ENCODE measurements at places on chromosomes 12 and 14.

DNA sequence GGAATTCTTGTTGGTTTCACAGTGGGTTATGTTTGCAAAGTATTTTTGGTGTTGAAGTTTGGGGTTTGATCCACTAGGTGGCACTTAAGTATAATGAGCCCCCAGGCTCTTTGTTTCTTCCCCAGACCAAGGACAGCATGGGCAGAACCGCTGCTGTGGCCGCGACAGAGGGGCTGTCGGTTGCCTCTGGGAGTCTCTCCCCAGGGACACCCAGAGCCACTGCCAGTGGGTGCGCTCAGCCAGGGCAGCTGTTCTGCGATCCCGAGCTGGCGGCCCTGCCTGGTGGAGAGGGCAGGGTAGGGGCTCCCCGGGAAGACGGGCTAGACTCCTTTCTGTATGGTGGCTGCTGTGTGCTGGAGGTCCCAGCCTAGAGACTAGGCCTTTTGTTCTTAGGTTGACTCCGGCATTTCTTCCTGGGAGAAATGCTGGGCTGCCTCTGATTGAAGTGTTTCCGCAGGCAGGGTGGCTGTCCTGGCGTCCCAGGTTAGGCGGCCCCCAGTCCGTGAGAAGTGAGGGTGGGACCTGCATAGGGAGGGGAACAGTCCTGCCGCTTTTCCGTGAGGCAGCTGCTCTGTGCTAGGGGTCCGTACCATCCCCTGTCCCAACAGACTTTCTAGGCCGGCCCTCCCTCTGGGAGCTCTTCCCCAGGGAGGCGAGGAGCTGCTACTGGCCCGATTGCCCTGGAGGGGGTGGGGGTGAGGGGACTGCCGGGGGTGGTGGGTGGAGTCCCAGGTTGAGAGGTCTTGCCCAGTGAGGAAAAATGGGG, 253.1 kb upstream of the PELI2 start:
- DNase-seq = no peak

GRCh38 chr14:100285021-100285912, 21.0 kb downstream of the SLC25A29 start:
- DNase-seq = peak; percentile 77

DNA sequence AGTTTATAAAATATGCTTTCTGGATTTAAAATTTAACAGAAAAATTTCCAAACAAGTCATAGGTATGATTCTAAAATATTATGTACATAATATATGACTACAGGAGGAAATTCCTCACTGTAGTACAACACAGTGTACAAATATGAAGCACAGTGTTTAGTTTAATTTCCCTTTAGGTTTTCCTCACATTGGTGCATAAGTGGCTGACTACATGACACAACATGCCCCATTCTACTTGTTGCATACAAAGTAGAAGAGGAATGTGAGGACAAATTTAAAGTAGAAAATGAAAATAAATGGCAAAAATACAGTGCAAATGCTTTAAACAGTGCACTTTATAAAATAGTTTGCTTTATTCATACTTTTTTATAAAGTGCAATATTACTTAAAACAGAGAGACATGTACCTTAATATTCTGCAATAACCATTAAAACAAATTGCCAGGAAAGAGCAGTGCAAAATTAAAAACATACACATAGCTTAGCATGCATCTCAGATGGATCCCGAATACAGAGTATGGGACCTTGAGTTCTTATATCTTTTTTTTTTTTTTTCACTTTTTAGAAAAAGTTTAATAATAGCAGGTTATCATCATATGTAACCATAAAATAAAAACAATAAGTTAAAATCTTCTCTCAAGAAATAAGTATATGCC, 54.8 kb upstream of the TTC7B start:
- DNase-seq = no peak

DNA sequence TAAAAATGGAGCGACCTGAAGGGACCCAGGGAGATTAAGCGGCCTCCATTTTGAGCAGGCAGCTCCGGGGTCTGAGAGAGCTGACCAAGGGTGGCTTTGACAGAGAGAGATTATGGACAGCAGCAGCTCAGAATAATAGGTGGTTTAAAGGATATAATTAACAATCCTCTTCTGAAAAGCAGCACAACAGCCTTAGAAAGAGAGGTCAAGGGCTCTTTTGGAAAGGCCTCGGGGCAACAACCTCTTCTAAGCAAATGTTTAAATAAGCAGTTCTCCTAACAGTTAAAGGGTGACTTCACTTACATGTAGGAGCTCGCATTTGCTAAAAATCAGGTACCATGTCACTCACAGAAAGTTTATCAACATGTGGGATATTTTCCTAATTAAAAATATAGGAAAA, 87.2 kb upstream of the FRMD6 start:
- DNase-seq = no peak

GRCh38 chr12:129423041-129423580, 480.7 kb downstream of the TMEM132D start:
- DNase-seq = no peak

DNA sequence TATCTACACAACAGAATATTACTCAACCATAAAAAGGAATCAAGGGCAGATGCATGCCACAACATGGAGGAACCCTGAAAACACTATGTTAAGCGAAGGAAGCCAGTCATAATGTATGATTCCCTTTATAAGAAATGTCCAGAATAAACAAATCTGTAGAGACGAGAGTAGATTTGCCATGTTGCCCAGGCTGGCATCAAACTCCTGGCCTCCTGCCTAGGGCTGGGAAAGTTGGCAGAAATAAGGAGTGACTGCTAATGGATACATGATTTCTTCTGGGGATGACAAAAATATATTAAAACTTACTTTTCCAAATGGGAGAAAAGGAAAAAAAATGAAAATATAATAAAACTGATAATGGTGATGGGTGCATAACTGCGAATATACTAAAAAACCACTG, 10.9 kb downstream of the CLIP1 start:
- DNase-seq = no peak

- DNase-seq = no peak
Observed at GRCh38 chr12:34346372-34347034, 324.2 kb downstream of the ALG10 start.

DNA sequence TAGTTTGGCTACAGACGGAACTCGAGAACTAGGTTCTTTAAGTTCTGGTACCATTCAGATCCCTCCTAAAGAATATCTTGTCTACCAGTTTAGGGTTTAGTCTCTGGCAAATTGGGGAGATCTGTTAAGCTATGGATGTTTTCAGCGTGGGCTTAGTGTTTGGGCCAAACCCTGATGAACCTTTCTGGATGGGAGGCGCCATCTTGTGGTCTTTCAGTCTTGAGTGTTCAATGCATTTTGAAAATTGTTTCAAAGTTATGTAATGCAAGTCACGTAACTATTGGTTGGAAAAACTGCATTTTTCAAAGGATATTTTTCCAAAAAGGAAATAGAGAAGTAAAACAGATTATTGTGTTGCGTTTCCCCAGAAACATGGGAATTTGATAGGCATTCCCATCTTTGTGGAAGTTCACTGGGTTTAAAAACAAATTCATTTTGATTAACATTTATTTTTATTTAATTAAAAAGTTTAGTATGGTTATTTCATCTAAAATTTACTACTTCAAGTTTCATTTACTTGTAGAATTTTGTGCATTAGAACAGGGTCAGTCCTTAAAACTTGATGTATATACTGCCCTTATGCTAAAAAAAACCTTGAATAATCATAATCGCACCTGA, 169.0 kb downstream of the PRIMA1 start:
- DNase-seq = no peak

GRCh38 chr12:101854747-101855146, 22.6 kb upstream of the DRAM1 start:
- no peak for DNase-seq

DNA sequence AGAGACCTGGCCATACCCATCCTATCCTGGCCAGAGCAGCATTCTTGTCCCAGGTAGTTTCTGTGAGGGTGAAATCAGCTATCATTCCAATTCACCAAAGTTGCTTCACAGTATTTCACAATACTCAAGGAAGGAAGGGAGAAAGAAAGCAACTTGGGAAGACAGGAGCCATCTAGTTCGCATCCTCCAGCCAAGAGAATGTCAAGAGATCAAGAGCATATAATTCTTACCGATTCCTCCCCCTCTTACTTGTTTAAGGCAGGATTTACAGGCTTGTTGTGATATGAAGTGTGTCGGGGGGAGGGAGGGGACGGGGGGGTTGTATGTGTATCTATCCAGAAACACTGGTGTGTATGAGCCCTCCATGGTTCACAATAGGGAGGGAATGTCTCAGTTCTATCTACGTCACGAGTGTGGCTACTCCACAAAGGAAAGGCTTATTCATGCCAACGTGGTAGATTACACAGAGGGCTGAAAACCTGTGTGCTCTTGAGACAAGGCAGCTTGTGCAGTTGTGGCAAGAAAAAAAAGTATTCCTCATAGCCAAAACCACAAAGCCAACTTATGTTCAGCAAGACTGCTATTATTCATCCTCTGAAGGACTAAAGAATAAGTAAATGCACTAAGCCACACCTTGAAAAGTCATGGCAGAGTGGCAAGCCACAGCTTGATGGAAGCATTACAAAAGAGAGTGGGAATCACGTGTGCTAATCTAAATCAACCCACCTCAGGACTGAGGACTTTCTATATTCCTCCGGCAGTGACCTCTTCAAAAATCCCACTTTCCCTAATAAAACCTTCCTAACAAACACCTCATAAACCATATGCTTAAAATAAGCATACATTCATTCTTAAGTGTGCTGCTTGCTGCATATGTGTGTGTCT, 35.0 kb downstream of the CORO1C start:
- no peak for DNase-seq

DNA sequence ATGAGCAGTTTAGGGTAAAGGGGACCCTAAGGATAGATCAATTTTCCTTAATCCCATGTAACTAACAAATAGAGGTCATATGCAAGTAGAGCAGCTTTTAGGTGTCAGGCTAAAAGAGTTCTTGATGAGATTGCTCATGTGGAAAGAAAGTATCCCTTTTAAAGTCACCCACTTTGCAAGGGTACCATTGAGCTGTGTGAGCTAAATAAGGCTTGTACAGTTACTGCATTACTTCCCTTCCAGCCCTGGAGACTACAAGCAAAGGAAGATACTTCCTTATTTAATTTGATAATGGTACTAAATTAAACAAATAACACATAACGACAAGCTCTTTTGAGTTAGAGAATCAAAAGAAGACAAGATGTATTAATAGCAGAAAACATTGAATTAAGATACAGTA, 191.7 kb downstream of the TMX1 start:
- DNase-seq = no peak

DNA sequence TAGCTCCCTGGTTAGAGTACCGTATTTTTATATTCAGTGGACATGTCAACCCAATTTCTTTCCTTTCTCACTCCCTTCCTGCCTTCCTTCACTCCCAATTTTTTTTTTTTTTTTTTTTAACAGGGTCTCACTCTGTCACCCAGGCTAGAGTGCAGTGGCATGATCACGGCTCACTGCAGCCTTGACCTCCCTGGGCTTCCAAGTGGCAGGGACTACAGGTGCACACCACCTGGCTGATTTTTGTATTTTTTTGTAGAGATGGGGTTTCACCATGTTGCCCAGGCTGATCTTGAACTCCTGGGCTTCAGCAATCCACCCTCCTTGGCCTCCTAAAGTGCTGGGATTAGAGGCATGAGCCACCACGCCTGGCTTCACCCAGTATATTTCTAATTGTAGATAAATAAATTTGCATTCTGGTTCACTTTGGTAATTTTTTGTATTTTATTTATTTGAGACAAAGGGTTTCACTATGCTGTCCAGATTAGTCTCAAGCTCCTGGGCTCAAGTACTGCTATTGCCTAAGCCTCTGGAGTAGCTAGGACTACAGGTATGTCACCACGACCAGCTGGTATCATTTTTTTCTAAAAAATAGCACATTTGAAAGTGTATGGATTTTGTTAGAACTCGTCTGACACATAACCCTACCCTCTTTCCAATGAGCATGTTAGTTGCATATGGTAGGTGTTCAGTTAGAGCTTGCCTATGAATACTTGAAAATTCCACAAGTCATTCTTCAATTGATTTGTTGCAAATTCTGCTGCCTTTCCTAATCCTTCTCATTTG, 15.7 kb downstream of the SLC38A2 start:
- no peak for DNase-seq

DNA sequence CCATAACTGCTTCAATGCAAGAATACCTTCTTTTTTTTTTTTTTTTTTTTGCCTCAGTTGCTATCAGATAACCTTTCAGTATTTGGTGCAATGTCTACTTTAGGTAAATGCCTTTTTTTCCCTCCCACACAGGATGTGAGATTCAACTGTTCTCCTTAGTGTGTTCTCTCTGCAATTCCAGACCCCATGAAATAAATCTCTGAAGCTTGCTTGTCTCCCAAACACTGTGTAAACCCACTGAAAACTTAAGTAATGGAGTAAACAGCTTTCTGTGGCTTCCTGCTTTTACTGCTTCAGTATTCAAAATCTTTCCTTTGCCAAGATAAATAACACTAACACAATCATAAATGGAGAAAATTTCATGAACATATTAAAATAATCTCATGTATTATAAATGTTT, 55.8 kb upstream of the CLEC14A start:
- no peak for DNase-seq

DNA sequence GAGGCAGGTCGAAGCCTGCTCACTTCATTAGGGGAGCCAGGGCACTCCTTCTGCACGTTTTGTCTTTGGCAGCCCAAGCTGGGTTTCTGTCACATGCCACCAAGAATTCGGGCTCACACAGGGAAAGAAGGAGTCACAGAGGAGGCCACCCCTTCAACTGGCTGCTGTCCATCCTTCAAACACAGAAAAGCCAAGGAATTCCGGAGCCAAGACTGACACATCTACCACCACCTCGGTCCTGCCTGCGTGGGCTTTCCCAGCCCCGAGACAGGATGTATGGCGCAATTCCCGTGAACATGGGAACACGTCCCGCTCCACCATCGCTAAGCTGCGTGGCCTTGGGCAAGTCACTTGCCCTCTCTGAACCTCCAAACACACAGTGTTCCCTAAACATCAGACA, 70.4 kb downstream of the NCOR2 start:
- DNase-seq = no peak

- no peak for DNase-seq
Observed at GRCh38 chr14:33163109-33163508, 224.4 kb downstream of the NPAS3 start.

GRCh38 chr14:93847473-93847872, 59.2 kb upstream of the PRIMA1 start:
- DNase-seq = no peak

- DNase-seq = no peak
Observed at GRCh38 chr12:107019546-107019945, 32.6 kb upstream of the MTERF2 start.

GRCh38 chr14:23443411-23443812, 8.0 kb upstream of the MYH7 start:
- DNase-seq = no peak

GRCh38 chr12:1644534-1645438, 15.8 kb downstream of the WNT5B start:
- DNase-seq = no peak

GRCh38 chr14:77883131-77883846, 83.4 kb downstream of the ADCK1 start:
- no peak for DNase-seq

DNA sequence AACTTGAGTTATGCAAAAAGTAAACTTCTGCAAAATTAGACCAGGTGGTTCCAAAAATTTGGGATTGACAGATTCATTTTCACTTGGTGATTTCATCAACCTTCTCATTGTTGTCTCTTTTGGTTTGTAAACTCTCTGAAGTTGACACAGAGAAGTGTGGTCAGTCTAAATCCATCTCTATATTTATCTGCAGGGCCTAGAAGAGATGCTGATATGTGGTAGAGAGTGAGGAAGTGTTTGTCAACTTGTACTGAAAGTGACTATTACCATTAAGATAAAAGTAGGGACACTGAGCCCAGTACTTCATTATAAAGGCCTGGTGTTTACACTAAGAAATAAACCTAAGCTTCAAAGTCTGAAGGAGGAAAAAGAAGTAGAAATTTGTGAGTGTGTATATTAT, 73.7 kb downstream of the RMST start:
- no peak for DNase-seq

- DNase-seq = no peak
Observed at GRCh38 chr12:51695241-51696010, 104.4 kb downstream of the SCN8A start.
